DMS 273 treated with DMSO at 0.1 percent for 48 hours (cell line): ENCODE measurements at places on chromosomes 7 and 10.

DNA sequence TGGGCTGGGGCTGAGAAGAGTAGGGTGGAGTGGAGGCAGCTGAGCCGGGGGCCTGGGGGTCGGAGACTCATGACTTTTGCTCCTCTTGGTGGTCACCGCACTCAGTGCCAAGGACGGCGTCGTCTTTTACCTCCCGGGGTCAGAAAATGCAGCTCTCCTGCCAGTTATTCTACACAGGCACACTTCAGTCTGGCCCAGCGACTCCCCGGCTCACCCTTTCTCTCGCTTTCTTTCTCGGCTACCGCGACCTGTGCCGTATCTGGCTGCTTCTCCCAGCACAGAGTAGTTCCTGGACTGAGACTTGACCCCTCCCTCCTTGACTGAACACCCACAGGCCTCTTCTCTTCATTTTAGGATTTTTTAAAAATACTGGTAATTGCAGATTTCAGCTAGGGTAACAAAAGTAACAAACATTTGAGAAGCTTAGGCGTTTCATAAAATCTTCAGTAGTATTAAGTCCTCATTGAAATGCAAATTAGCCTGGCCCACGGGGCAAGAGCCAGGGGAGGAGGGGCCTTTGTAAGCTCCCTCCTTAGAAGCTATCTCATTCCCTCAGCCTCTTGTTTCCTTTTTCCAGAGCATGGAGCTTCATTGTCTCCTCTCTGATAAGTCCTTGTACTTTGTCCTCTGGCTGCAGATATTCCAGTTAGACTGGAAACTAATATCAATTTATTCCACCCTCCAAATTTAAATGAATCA lies 1.1 kb upstream of the PRLHR start:
- no peak for DNase-seq

- DNase-seq = no peak
Measured at GRCh38 chr10:14587540-14588083, 187.1 kb downstream of the FAM107B start.

DNA sequence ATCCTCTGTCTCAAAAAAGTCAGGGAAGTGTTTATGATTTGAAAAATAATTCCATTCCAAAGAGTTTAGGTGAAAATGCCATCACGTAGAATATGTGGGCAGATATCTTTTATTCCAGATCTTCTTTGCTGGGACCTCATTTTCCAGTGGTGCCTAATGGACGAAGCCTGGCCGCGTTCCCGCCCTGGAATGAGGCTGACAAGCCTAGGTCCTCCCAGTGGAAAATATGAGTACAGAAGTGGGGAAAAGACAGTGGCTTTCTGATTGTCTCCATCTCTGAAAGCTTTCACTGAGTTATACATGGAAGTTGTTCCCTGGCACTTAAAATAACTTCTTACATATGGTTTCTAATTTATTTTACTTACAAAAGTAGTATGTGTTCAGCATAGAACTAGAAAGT lies 139.4 kb downstream of the TACC2 start:
- no peak for DNase-seq

GRCh38 chr10:71090801-71091200 lies 121.6 kb upstream of the UNC5B start:
- no peak for DNase-seq
